ENCODE measurements at places on chromosomes 1 and 21. TPM values are rescaled to one million over a fixed set of nuclear protein-coding genes. Genes with fewer than 3 reads are reported as not detected.

Gene CD1B
- 0.60 TPM for total RNA-seq

Gene LRRC38
- not detected for total RNA-seq

Gene XCL2
- total RNA-seq: 1.6 TPM

Gene S100A5
- 0.91 TPM for total RNA-seq

Gene WDR77
- 26.5 TPM for total RNA-seq

Gene OXCT2
- total RNA-seq: 0.98 TPM

Gene ZSCAN20
- 6.3 TPM for total RNA-seq

Gene C1orf216
- total RNA-seq: 7.4 TPM

Gene RSPH1
- total RNA-seq: 12.0 TPM

DNA sequence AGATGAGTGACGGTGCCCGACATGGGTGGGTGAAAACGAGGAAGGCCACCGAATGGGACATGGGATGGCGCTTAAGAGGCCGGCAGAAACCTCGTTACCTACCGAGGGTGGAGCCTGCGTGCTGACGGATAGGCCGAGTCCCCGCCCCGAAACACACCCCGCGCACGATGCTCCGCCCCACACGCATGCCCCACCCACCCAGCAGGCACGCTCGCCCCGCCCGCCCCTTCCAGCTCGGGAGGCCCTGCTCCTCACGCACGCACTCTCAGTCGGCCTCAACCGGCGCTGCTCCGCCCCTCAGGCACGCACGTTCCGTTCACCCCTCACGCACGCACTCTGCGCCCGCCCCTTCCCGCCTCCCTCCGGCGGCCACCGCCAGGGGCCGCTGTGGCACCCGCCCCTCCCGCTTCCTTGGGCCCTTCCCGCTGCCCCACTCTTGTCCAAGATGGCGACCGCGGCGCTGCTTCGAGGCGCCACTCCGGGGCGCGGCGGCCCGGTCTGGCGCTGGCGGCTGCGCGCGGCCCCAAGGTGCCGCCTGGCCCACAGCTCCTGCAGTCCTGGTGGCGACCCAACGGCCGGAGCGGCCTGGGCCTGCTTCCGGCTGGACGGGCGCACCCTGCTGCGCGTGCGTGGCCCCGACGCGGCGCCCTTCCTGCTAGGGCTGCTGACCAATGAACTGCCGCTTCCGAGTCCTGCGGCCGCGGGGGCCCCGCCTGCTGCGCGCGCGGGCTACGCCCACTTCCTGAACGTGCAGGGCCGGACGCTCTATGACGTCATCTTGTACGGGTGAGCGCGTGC, at the start of gene IBA57:
TSS of gene IBA57 (plus strand) at position 433 of the 798 bp plus-strand sequence. CDS start at position 446, 13 bp downstream.
- peak; percentile 99 for DNase-seq

DNA sequence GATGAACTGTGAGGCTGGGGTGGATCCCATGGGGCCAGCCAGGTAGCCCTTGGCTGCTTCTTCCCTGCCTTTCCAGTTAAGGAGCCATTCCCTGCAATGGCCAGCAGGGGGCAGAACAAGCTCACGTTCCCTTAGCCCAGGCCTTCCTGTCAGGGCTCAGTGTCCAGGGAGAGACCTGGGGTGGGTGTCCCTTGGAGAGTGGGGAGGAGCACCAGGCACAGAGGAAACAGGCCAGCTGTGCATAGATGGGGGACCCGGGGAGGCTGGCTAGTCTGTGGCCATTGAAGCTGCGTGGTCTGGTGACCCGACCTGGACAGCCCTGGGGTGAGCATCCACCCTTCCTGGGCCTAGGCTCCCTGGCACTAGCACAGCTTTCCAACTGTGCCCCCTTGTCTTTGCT, 13.2 kb upstream of the EPS8L3 start:
- peak; percentile 88 for DNase-seq

DNA sequence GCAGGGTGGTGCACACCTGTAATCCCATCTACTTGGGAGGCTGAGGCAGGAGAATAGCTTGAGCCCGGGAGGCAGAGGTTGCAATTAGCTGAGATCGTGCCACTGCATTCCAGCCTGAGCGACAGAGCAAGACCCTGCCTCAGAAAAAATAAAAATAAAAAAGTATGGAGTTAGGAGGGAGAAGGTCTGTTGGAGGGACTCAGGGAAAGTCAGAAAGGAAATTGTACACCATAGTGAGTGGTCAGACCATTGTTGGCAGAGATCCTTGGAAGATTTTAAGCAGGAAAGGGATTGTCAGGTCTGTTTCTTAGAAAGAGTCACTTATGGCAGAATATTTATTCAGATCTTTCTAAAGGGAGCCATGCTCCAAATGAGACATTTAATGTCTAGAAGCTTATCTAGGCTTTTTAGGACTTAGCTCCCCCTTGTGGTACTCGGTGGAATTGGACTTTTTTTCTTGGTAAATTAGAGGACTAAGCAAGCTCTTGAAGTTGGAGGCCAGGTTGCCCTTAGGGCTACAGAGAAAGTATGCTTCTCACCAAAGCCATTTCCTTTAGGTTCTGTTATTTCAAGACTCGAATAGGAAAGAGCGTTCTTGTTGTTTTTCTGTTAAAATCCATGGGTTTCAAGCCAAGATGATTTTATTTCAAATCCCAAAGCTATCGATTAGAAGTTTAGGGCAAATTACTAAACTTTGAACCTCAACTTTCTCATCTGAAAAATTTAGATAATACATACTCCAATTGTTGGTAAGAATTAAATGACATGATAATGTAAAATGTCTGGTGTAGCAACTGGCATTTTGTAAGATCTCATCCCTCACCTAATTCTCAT, 16.5 kb downstream of the MIA3 start:
- DNase-seq: peak; percentile 50

GRCh38 chr1:47805018-47805417, 192.2 kb downstream of the TRABD2B start:
- DNase-seq: no peak

DNA sequence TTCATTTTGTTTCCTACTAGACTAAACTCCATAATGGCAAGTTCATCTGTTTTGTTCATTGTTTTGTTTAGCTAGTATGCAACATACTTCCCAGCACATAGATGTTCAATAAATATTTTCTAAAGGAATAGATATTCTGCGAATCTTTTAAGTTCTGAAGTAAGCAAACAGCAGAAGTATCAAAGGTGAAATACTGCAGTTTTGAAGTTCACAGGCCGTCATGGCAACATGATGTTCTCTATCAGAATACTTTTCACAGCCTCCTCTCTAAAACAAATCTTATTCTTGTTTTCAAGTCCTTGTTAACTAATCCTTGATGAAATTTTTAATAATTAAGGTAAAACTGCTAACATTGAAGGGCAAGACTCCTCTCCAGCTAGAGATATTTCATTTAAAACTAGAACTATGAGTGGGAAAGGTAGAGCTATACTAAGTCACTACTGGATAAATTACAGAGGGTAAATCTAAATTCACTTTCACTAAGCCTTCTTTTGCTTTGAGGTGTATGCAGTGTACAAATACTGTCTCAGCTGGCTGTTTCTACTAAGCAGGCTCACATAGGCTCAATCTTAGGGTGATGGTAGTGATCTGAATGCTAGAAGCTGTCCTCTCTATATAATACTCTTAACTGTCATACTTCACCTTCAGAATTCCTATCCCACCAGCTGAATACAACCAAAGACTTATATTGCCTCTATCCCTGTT, 96.7 kb downstream of the ZZZ3 start:
- DNase-seq: no peak

- DNase-seq: peak; percentile 80
Measured at GRCh38 chr1:244214009-244214967, 163.2 kb downstream of the ZBTB18 start.

GRCh38 chr1:66607458-66607857, 73.5 kb downstream of the SGIP1 start:
- no peak for DNase-seq

DNA sequence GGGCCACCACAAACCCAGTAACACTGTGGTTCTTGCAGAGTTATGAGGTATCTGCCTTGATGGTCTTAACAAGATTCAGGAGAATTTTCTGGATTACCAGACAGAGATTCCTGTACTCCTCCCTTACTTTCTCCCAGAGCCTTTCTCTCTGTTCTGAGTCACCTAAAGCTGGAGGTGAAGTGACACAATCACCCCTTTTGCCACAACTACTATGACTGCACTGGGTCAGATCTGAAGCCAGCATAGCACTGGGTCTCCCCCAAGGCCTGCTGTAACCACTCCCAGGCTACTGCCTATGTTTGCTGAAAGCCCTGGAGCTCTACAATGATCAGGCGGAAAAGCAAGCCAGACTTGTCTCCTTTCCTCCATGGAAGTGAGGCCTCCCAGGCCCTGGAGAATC, 156.7 kb upstream of the NEGR1 start:
- no peak for DNase-seq

DNA sequence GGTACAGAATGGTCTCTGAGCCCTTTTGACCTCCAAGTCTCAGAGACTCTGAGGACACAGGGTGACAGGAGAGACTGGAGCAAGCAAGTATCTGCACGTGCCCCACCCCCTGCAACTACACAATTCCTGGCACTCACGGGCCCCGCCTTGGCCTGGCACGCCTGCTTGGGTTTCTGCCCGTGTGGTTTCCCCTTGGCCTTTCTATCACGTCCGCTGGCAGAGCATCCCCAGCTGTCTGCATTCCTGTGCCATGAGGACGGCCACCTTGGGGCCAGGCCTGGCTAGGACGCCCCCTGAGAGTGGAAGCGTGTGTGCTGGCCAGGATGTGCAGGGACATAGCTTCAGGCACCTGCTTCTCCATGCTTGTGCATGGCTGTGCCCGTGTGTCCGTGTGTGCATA, 14.3 kb upstream of the EDN2 start:
- DNase-seq: no peak

GRCh38 chr21:34105947-34106541, 32.7 kb downstream of the MRPS6 start:
- no peak for DNase-seq

DNA sequence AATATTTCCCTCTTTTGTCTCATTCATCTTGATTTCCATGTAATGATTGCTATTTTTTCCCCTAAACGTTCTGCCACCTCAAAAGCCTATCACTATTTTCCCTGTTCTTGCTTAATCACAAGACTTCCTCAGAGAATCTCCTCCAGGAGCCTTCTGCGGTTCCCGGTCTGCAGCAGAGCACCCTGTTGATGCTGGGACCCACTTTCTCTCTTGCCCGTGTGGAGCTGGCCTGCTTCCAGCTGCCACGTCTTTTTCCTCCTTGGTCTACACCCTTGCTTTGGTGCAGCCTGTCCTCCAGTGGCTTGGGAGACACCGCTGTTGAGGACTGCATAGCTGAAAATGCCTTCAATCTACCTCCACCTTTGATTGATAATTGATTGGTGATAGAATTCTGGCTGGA, 70.0 kb upstream of the COA6 start:
- no peak for DNase-seq

DNA sequence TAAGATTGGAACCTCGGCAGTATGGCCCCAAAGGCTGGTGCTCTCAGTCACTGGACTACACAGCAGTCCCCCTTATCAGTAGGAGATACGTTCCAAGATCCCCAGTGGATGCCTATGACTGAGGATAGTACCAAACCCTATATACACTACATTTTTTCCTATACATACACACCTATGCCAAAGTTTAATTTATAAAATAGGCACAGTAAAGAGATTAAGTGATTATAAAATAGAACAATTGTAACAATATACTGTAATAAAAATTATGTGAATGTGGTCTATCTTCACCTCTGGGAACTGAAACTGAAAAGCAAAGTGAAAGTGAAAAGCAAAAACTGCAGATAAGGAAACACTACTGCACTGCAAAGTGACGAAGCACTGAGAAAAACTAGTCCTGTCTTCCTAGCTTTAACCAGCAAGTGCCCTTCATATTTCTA, 96.8 kb downstream of the INTS7 start:
- no peak for DNase-seq

DNA sequence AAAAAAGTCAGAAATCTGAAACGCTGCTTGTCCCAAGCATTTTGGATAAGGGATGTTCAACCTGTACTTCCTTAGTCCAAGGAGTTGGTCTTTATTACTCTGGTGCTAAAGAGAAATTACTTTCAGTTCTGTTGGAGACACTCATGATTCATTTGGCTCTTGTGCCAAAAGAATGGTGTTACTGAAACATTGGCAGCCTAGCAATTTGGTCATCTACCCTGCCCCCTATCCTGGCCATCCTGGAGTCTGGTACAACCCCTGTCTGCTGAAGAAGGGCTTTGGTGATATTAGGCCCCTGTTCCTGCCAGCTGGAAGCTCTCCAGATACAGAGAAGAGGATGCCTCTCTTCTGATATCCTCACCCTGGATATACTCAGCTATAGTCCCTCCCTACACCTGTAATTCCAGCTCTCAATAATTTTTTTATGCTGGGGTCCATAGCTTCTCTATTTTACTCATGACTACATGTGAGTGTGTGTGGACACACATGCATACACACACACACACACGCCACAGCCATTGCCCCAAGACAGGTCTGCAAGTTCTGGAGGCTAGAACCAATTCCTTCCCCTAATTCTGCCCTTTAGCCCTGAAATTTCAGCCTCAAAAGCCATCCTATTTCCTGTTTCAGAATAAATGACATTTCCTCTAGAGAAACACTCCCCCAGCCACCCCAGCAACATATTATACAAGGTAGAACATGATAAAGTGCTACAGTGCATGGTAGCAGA, 40.0 kb downstream of the LHX8 start:
- DNase-seq: no peak

All from kidney (tissue), 22 donors.